Muscle of back (tissue), 13 donors: ENCODE measurements at places on chromosomes 3 and 15.

DNA sequence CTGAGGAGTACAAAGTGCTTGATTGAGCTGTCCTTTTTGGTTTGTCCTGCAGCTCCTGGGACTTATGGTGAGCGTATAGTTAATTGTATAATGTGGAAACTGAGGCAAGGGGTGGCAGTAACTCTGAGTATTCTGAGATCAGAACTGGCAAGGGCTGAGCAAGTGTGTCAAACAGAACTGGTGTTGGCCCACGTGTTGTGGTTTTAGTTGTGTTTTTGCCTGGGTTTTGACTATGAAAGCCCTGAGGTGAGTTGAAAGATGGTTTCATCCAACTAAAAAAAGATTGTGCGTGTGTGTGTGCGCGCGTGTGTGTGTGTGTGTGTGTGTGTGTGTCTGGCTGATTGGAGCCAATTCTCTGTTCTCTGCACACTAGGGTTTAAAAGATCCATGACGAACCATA is 154.1 kb downstream of the EDEM1 start:
- DNase-seq = no peak

- DNase-seq = no peak
Observed at GRCh38 chr3:138468451-138468850, 34.0 kb downstream of the ESYT3 start.

DNA sequence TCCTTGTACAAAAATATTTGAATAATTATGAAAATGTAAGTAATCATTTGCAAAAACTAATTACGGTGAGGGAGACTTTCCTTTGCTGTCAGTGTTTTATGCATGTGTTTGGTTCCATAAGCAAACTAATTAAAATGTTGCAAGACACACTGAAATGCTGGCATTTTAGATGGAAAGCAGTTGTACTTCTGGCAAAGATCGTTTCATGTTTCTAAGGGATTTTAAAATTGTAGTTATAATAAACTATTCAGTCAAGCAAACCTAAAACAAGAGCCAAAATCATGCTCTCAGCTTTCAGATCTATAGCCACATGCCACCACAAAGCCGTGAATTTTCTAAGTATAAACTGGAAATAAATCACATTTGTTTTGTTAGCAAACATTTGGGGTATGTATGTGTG is 240.1 kb upstream of the ZNF385D start:
- DNase-seq = no peak

- peak; percentile 62 for DNase-seq
Observed at GRCh38 chr3:141091426-141091825, 40.3 kb downstream of the SPSB4 start.

DNA sequence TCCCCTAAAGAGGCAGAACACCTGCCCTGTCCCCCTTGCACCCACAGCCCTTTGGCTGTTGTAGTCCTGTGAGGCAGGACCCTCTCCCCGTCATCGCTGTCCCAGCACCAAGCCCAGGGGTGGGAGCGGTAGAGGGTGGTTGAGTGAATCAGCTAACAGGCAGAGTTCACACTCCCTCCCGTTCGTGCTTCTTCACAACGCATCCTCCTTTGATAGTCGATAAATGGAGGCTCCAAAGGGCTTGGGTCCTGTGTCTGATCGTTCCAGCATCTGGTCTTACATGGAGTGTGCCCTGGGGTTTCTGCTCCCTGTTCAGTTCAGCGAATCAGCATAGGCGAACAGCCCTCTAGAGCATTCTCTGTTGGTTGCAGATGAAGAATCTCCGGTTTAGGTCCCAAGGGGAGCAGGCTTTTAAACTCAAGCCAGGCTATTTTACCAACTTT is 820 bp upstream of the HMCES start:
- DNase-seq = no peak

DNA sequence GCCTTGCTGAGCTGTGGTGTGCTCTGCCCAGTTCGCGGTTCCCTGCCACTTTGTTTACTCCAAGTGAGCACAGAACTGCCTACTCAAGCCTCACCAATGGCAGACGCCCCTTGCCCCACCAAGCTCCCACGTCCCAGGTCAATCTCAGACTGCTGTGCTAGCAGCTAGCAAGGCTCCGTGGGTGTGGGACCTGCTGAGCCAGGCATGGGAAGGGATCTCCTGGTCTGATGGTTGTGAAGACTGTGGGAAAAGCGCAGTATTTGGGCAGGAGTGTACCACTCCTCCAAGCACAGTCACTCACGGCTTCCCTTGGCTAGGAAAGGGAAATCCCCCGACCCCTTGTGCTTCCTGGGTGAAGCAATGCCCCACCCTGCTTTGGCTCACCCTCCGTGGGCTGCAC is 45.0 kb downstream of the SLC12A6 start:
- DNase-seq = no peak

GRCh38 chr3:42094128-42094527 is 3.0 kb downstream of the TRAK1 start:
- no peak for DNase-seq

- DNase-seq = no peak
Observed at GRCh38 chr3:9178697-9179096, 70.7 kb downstream of the SRGAP3 start.

DNA sequence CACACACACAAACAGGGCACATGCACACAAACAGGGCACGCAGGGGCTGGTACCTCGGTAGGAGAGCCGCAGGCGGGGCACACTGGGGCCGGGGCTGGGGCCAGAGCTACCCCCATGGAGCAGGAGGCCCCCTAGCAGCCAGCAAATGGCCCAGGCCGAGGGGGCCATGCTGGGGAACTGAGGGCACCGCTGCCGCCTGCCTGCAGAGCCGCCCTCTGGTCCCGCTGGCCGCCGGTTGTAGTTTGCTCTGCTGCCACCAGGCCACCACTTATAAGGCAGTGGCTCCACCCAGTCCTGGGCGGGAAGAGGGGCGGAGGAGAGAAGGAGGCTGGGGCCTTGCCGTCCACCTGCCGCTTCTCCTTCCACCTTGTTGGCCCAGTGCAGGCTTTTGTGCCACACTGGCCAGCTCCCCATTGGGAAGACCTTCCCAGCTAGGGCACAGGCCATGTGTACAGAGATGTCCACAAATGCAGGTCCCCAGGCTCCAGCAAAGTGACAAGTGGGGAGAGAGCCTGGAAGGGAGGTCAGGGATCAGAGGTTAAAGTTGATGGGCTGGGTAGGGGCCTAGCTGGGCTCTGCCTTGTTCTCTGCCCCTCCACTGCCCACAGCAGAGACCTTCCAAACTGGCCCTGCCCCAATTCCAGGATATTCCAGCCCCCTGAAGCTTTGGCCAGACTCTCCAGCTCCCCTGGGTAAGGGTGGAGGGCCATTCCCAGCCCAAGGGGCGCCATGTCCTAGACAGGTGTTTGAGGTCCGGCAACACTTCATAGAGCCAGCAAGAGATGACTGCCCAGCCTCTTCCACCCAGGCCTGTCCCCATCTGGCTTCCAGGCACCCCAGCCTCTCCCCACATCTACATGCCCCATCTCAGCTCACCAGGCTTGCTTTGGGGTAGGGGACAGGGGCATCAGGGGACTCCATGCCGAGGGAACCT is at the start of gene SEMA3G:
TSS of gene SEMA3G (minus strand) at position 244 of the 934 bp plus-strand sequence. CDS start at position 168, 76 bp downstream.
- peak; percentile 69 for DNase-seq

DNA sequence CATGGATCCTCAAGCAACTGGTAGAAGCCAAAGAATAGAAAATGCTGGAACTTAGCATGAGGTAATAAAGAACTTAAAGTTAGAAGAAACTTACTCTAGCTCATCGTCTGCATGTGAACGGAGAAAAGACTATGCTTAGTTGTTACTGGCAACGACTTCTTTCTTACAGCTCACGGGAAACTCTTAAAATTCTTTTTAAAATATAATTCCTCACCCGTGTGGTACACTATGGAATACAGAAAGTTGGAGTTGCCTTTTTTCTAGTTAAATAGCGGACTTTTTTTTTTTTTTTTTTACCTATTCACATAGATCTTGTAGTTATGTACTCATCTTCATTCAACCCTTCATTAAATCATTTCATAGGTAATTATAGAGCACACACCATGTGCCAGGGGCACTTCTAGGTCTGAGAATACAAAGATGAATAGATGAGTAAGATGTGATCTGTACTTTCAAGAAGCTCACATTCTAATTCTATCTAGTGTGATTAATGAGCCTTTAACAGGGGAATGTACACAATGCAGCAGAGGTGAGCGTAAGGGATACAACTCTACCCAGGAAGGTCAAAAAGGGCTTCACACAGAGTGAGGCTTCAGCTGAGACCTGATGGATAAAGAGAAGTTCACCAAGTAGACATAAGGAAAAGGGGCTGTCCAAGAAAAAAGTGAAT is 18.4 kb upstream of the KCNMB2 start:
- no peak for DNase-seq

GRCh38 chr3:8929860-8930259 is 33.4 kb downstream of the RAD18 start:
- no peak for DNase-seq

GRCh38 chr3:45610119-45610518 is 15.6 kb downstream of the LIMD1 start:
- no peak for DNase-seq

GRCh38 chr3:229183-229661 is 32.7 kb downstream of the CHL1 start:
- no peak for DNase-seq

- DNase-seq = no peak
Observed at GRCh38 chr15:41254560-41254959, 23.5 kb downstream of the CHP1 start.

DNA sequence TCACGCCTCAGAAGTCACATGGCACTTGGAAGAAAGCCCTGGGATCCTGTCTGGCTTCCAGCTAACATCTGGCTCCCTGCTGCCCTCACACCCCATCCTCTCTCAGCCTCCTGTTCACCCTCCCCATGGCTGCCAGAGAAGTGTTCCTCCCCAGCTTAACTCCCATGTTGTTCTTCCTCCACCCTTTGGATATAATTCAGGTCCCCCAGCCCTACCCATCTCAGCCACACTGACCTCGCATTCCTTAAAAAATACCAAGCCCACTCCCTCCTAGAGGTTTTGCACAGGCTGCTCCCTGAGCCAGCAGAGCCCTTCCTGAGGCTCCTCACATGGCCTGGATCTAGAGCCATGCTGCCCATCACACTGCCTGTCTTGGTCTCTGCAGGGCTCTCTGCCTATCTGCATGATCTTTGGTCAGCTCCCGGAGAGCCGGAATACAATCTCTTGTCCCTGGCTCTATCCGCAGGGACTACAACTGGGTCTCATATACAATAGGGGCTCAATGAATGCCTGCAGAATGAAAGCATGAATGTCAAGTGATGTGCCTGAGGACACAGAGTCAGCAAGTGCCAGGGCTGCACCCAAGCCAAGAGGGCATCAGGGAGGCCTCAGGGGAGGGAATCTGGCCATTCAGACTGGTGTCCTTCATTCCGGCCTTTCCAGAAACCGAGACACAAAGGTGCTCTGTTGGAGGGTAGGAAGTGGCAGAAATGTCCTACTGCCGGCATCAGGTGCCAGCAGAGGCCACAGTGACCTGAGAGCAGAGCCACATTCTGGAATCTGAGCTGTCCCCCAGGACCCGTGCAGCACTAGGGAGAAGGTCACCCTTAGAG is 3.8 kb upstream of the TKT start:
- DNase-seq = no peak

DNA sequence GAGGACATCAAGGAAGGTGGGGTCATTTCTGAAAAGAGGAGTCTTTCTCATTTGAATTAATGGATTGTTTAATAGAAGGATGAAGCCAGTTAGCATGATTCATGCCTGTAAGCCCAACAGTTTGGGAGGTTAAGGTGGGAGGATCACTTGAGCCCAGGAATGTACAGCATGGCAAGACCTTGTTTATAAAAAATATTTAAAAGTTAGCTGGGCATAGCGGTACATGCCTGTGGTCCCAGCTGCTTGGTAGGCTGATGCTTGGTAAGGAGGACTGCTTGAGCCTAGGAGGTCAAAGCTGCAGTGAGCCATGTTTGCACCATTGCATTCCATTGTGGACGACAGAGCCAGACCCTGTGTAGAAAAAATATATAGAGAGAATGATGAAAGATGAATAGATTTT is 165.5 kb downstream of the ALCAM start:
- DNase-seq = no peak

DNA sequence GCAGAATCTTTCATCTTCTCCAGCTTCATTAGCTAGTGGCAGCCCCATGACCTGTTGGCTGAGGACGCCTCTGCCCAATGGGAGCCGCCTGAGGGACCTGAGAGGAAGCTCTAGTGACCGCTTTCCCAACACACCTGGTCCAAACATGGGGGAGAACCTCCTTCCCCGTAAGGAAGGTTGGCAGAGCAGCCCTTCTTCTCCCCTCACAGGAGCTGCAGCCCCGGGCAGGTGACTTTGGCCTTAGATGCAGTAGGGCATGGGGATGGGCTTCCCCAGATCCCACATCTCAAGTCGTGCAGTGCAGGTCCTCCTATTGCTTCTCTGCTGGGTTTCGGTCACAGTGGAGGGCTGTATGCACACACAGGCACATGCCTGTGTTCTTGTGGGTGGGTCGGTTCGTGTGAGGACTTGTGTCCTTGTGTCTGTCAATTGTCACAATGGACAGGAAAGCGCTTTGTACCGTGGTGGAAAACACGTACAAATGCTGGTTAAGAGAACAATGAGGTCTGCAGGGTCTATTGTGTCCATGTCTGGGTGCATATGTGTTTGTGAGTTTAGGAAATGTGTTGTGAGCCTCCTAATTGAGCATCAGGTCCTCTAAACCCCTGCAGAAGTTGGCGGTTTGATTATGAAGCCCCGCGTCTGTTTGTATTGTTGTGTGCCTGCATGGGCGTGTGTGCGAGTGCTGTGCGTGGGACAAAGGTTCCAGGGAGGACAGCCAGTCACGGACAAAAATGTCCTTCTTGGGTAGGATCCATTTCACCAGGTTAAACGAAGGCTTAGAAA is 1.4 kb downstream of the ISLR2 start:
- peak; percentile 30 for DNase-seq

DNA sequence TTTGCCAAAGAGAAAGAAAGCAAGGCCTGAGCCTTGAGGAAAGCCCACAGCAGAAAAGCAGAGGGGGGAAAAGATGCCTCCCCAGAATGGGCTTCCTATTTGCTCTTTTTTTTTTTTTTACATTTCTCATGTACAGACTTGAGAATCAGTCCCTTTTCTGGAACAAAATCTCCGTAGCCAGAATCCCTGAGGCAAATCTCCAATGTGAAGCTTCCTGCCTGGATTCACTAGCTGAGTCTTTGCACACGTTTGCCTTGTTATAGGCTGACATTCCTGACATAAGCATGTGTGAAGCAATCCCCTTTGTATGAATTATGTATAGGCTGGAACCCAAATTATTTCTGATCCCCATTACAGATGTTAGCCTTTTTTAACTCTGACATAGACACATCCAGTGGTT is 52.2 kb upstream of the ACTL6A start:
- DNase-seq = no peak

DNA sequence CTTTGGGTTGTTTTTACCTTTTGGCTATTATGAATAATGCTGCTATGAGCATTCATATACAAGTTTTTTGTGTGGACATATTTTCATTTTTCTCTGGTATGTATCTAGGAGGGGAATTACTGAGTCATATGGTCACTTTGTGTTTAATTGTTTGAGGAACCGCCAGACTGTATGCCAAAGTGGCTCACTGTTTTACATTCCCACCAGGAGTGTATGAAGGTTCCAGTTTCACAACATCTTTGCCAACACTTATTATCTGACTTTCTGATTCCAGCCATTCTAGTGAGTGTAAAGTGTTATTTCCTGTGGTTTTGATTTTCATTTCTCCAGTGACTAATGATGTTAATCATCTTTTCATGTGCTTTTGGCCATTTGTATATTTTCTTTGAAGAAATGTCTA is 51.8 kb downstream of the CMTM7 start:
- DNase-seq = no peak

GRCh38 chr3:57890874-57891273 is 117.3 kb upstream of the FLNB start:
- peak; percentile 60 for DNase-seq

GRCh38 chr3:182399978-182400737 is 393.1 kb upstream of the ATP11B start:
- DNase-seq = no peak

- DNase-seq = no peak
Observed at GRCh38 chr3:32818229-32818969, 602 bp downstream of the TRIM71 start.
